ENCODE measurements at places on chromosomes 7 and 10. TPM values are rescaled to one million over a fixed set of nuclear protein-coding genes. Genes with fewer than 3 reads are reported as not detected.

GRCh38 chr7:101953248-101953819, 135.9 kb downstream of the CUX1 start:
- H3K36me3 ChIP-seq, result no peaks in the 10 kb centered on the region
- H3K27me3 ChIP-seq, result no peaks in the 10 kb centered on the region
- DNase-seq, result no peak
- H3K4me3 ChIP-seq, result peak overlapping the region; percentile 72

DNA sequence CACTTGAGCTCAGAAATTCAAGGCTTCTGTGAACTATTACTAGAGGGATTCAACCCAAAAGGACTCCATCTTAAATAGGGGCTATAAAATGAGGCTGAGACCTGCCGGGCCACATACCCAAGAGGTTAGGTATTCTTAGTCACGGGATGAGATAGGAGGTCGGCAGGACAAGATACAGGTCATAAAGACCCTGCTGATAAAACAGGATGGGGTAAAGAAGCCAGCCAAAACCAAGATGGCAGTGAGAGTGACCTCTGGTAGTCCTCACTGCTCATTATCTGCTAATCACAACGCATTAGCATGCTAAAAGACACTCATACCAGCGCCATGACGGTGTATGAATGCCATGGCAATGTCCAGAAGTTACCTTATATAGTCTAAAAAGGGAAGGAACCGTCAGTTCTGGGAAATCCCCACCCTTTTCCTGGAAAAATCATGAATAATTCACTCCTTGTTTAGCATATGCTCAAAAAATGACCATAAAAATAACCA, 101.2 kb upstream of the TRIM24 start:
- no peaks in the 10 kb centered on the region for H3K27me3 ChIP-seq
- no peaks in the 10 kb centered on the region for H3K4me1 ChIP-seq
- H3K4me3 ChIP-seq, result no peak overlapping the region
- no peaks in the 10 kb centered on the region for H3K36me3 ChIP-seq

GRCh38 chr10:5949009-5949759, 28.2 kb downstream of the IL15RA start:
- peak; percentile 20 for DNase-seq
- no peak overlapping the region for H3K4me3 ChIP-seq
- peaks cover 15% of the 10 kb centered on the region for H3K4me1 ChIP-seq
- no peaks in the 10 kb centered on the region for H3K27me3 ChIP-seq
- H3K36me3 ChIP-seq, result no peaks in the 10 kb centered on the region

- H3K4me3 ChIP-seq, result no peak overlapping the region
- H3K36me3 ChIP-seq, result no peaks in the 10 kb centered on the region
- H3K27me3 ChIP-seq, result peaks cover 7% of the 10 kb centered on the region
- no peak for DNase-seq
- H3K27ac ChIP-seq, result no peak overlapping the region
These were observed 1.3 kb downstream of the C10orf90 start for GRCh38 chr10:126669168-126669567.

- H3K36me3 ChIP-seq, result peaks cover 8% of the 10 kb centered on the region
- DNase-seq, result no peak
- no peaks in the 10 kb centered on the region for H3K27me3 ChIP-seq
- no peak overlapping the region for H3K27ac ChIP-seq
These were observed 6.9 kb downstream of the MAD1L1 start for GRCh38 chr7:2225830-2226229.

- no peak for DNase-seq
- no peaks in the 10 kb centered on the region for H3K36me3 ChIP-seq
- peaks cover 23% of the 10 kb centered on the region for H3K27me3 ChIP-seq
- peaks cover 11% of the 10 kb centered on the region for H3K4me1 ChIP-seq
These were observed 440 bp downstream of the JAKMIP3 start for GRCh38 chr10:132066186-132066585.

GRCh38 chr10:714214-714613, 24.7 kb upstream of the DIP2C start:
- H3K27ac ChIP-seq, result no peak overlapping the region
- DNase-seq, result no peak
- peaks cover 1% of the 10 kb centered on the region for H3K36me3 ChIP-seq
- H3K4me1 ChIP-seq, result no peaks in the 10 kb centered on the region
- H3K4me3 ChIP-seq, result no peak overlapping the region

- no peak overlapping the region for H3K4me3 ChIP-seq
- peaks cover 19% of the 10 kb centered on the region for H3K27me3 ChIP-seq
- no peak overlapping the region for H3K27ac ChIP-seq
These were observed 8.4 kb upstream of the R3HCC1L start for GRCh38 chr10:98125940-98126631.

DNA sequence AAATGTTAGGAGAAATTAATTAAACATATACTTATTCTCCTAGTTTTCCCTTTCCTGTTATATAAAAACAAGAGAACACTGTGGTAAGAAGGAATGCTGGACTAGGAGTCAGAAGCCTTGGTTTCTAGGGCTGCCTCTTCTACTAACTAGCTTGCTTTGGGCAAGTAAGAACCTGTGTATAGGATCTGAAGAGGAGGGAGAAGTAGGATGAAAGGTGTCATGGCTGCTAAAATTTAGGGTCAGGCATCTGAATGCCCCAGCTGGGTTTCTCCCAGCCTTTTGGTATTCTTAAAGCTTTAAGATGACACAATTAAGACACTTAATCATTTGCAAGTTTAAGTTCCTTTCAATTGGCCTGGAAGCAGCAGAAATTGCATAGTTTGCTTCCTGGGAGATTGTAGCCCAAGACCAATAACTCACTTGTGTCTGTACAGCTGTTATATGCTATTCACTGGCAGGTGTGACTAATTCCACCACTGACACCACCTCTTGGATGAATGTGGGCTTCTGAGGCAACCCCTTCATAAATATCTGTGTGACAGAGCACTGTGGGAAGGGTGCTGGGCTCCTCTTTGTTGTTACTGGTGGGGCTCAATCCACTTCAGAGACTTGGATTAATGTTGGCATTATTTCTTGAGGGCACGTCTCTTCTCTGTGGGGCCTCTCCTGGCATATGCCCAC, 137.2 kb downstream of the LRMDA start:
- no peak overlapping the region for H3K4me3 ChIP-seq
- peaks cover 1% of the 10 kb centered on the region for H3K36me3 ChIP-seq
- H3K27ac ChIP-seq, result no peak overlapping the region
- no peaks in the 10 kb centered on the region for H3K27me3 ChIP-seq
- no peaks in the 10 kb centered on the region for H3K4me1 ChIP-seq

DNA sequence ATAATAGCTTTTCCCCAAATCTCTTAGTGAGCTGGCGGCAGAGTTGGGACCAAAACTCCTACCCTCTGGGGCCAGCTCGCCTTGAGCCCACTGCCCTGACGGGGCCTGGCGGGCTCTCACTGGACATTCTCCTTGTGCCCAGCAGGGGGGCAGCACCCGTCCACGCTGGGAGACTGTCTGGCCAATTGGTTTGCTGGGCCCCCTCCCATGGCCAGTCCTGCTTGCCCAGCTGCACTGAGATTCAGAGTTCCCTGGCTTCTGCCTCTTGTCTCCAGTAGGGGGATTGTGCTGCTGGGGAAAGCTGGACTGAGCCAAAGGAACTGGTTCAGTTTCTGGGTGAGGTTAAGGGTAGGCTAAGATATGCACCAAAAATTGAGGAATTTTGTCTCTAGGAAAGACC, 59.8 kb downstream of the RAMP3 start:
- no peak overlapping the region for H3K27ac ChIP-seq
- no peaks in the 10 kb centered on the region for H3K4me1 ChIP-seq
- no peaks in the 10 kb centered on the region for H3K36me3 ChIP-seq
- no peak overlapping the region for H3K4me3 ChIP-seq
- peaks cover 66% of the 10 kb centered on the region for H3K27me3 ChIP-seq

DNA sequence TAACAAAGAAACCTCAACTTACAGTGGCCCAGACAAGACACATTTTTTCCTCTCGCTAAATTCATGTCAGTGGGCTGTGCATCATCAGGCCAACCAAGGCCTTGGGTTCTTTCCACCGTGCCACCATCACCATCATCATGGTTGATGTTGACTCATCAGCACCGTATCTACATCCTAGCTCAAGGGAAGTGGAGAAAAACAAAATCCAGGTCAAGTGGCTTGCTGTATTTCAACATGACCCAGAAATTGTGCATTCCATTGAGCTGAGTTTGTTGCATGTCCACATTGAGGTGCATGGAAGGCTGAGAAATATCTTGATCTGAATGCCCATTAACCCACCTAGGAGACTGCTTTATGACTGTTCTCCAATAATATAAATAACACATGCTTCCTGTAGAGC, 312.4 kb upstream of the CDC14C start:
- H3K27ac ChIP-seq, result no peak overlapping the region
- no peaks in the 10 kb centered on the region for H3K36me3 ChIP-seq
- no peak overlapping the region for H3K4me3 ChIP-seq
- no peaks in the 10 kb centered on the region for H3K27me3 ChIP-seq
- H3K4me1 ChIP-seq, result no peaks in the 10 kb centered on the region

- peaks cover 16% of the 10 kb centered on the region for H3K36me3 ChIP-seq
- H3K27me3 ChIP-seq, result no peaks in the 10 kb centered on the region
- H3K4me1 ChIP-seq, result no peaks in the 10 kb centered on the region
- DNase-seq, result no peak
These were observed 12.6 kb downstream of the HPS1 start for GRCh38 chr10:98433881-98434732.

GRCh38 chr10:89419548-89419947, 5.2 kb downstream of the IFIT5 start:
- H3K27me3 ChIP-seq, result no peaks in the 10 kb centered on the region
- H3K4me1 ChIP-seq, result peaks cover 48% of the 10 kb centered on the region
- peak overlapping the region; percentile 40 for H3K4me3 ChIP-seq
- peaks cover 13% of the 10 kb centered on the region for H3K36me3 ChIP-seq
- peak; percentile 12 for DNase-seq
- peak overlapping the region; percentile 12 for H3K27ac ChIP-seq

GRCh38 chr7:92717993-92718716, 118.2 kb downstream of the CDK6 start:
- H3K27ac ChIP-seq, result peak overlapping the region; percentile 82
- H3K4me3 ChIP-seq, result peak overlapping the region; percentile 80
- H3K27me3 ChIP-seq, result no peaks in the 10 kb centered on the region
- H3K4me1 ChIP-seq, result peaks cover 89% of the 10 kb centered on the region
- DNase-seq, result peak; percentile 68

DNA sequence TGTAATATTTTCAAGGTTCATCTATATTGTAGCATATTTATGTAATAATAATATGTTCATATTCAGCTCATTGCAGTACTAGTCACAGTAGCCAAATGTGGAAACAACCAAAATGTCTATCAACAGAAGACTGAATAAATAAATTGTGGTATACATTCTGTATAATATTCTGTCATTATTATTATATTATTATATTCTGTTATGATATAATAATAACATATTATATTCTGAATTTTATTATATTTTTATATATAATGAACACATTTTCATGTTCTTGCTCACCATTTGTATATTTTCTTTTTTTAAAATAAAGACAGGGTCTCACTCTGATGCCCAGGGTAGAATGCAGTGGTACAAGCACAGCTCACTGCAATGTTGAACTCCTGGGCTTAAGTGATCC, 91.2 kb upstream of the STARD3NL start:
- peaks cover 2% of the 10 kb centered on the region for H3K36me3 ChIP-seq
- no peak overlapping the region for H3K27ac ChIP-seq
- no peak for DNase-seq
- no peak overlapping the region for H3K4me3 ChIP-seq

DNA sequence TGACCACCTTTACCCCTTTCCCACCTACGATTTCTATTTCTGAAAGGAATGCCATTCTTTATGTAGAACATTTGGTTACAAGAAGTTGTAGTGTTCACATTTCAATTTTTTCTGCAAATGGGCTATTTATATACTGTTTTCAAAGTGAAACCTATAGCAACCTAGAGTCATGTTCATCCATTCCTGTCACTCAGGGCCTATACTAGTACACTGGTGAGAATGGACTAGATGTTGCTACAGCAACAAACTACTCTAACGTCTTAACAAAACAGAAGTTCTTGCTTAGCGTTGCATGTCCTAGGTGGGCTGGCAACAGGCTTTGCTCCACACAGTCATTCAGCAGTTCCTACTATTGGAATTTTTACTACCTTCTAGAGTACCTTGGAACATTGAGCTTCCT, 16.3 kb downstream of the CASD1 start:
- no peaks in the 10 kb centered on the region for H3K4me1 ChIP-seq
- no peak for DNase-seq
- no peak overlapping the region for H3K4me3 ChIP-seq
- H3K27me3 ChIP-seq, result no peaks in the 10 kb centered on the region
- H3K36me3 ChIP-seq, result peaks cover 1% of the 10 kb centered on the region

GRCh38 chr7:132141109-132141508, 435.2 kb downstream of the PLXNA4 start:
- H3K27ac ChIP-seq, result no peak overlapping the region
- H3K27me3 ChIP-seq, result peaks cover 5% of the 10 kb centered on the region
- no peaks in the 10 kb centered on the region for H3K4me1 ChIP-seq
- H3K36me3 ChIP-seq, result no peaks in the 10 kb centered on the region
- H3K4me3 ChIP-seq, result no peak overlapping the region

- H3K27ac ChIP-seq, result no peak overlapping the region
- DNase-seq, result no peak
- H3K27me3 ChIP-seq, result no peaks in the 10 kb centered on the region
- H3K4me3 ChIP-seq, result no peak overlapping the region
- peaks cover 2% of the 10 kb centered on the region for H3K36me3 ChIP-seq
These were observed 375.3 kb downstream of the DPP6 start for GRCh38 chr7:154427533-154427932.

DNA sequence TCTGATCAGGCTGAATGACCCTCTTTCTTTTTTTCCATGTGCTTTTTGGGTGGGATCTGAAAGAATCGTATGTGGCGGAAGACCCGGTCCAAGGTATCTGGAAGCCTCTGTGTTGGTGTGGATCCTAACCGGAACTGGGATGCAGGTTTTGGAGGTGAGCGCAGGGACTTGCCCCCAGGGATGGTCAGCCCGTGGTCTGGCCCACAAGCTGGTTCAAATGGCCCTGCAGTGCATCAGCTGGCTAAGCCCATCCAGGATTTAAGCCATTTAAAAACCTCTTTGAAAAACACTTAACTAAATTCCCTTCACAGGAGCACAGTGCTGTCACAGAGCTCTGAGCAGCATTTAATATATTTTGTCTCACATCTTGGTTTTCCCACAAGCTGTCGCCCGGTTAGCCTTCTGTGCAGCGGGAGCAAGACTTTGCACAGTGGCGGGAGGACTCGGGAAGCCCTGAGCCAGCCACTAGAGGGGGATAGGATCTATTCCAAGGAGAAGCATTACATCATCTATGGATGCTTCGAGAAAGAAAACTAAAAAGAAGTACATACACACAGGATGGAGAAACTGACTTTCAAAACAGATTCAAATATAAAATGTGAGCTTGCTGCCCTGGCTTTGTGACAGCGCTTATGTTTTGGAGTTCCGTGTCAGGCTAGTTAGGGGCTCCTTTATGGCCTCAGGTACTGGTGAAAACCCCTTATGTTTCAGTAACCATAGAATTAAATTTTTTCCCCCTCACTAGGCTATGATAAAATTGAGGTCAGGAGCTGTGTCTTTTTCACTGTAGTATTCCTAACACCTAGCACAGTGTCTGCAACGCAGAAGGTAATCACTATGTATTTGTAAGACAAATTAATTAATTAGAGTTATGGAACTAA, 11.3 kb downstream of the CPA2 start:
- H3K27me3 ChIP-seq, result peaks cover 8% of the 10 kb centered on the region
- DNase-seq, result no peak
- peak overlapping the region; percentile 12 for H3K4me3 ChIP-seq
- peaks cover 27% of the 10 kb centered on the region for H3K4me1 ChIP-seq
- H3K27ac ChIP-seq, result peak overlapping the region; percentile 96
- H3K36me3 ChIP-seq, result no peaks in the 10 kb centered on the region

The SORBS1 gene
- total RNA-seq, result 1.2 TPM

The SLC26A4 gene
- 18.3 TPM for total RNA-seq

The MXI1 gene
- 36.8 TPM for total RNA-seq

The PSD gene
- total RNA-seq, result 11.7 TPM

The RSPH10B gene
- 0.91 TPM for total RNA-seq

The ST8SIA6 gene
- total RNA-seq, result not detected

The MOGAT3 gene
- not detected for total RNA-seq

The NPSR1 gene
- total RNA-seq, result not detected

The OGDH gene
- total RNA-seq, result 82.7 TPM

The MBL2 gene
- not detected for total RNA-seq
